Activated T-helper 1 cell treated with Interleukin-2 at 50 U/mL for 16 hours (primary cell): ENCODE measurements at places on chromosomes 2 and 18.

DNA sequence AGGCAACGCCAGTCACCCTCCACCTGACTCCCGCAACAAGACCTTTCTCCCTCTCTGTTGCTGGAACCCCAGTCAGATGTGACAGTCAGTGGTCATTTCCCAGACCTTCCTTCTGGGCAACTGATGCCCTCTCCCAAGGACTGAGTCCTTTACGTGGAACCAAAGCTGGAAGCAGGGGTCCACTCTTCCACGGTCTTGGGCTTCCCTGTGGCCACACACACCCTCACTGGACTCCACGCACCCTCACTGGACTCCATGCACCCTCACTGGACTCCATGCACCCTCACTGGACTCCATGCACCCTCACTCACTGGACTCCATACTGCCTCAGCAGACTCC, 7.1 kb downstream of the PTMA start:
- no peak for DNase-seq

DNA sequence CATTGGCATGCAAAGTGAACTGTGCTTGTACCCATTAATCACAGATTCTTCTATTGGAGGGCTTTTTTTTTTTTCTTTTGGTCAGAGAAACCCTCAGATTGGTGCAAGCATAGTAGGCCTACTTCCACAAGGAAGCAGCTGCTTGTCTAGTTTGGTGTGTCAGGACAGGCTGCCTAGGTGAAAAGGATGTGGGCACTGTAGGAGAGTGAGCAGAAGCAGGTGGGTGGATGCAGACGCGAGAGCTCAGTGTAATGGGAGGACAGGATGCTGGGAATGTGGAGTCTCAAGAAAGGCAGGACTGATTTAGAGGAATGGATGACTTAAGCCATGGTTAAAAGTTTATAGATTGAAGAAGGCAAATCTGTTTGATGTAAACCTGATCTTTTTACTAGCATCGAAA, 3.1 kb downstream of the ELP2 start:
- no peak for DNase-seq

DNA sequence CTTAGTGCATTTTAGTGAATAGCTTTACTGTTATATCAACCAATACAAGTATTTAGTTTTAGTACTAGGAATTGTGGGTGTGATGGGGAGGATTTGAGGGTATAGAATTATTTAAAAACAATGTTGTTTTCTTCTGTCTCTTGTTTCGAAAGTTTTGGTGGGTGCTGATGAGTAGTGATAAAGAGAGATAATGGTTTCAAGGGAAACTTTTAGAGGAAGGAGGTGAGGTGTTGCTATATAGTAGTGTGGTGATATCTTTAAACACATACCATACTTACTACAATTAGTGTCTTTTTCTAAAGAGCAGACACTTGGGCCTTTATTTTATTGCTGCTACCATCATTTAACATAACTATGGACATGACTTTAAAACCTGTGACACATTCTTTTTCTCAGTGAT, 10.5 kb downstream of the IMPACT start:
- no peak for DNase-seq

- no peak for DNase-seq
Observed at GRCh38 chr2:166487171-166487570, 6.9 kb downstream of the SCN7A start.

- DNase-seq, result no peak
Observed at GRCh38 chr18:23981369-23981980, 33.1 kb upstream of the TTC39C start.

DNA sequence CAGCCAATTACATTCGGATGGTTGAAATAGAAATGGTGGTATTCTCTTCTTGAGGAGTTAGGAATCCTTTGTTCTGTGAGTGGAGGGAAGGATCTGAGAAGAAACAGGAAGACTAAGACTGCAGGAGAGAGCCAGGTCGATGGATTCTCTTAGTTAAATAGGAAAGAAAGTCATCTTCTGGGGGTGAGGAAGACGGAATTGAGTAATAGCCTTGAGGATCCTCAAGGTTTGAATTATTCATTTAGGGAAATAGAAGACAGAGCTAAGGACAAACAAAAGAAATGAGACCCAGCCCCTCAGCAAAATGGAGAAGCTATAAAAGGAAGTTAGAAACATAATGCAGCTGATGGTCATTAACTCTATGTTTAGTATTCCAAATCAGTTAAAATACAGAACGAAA, 1.8 kb downstream of the LAPTM4A start:
- DNase-seq, result no peak

DNA sequence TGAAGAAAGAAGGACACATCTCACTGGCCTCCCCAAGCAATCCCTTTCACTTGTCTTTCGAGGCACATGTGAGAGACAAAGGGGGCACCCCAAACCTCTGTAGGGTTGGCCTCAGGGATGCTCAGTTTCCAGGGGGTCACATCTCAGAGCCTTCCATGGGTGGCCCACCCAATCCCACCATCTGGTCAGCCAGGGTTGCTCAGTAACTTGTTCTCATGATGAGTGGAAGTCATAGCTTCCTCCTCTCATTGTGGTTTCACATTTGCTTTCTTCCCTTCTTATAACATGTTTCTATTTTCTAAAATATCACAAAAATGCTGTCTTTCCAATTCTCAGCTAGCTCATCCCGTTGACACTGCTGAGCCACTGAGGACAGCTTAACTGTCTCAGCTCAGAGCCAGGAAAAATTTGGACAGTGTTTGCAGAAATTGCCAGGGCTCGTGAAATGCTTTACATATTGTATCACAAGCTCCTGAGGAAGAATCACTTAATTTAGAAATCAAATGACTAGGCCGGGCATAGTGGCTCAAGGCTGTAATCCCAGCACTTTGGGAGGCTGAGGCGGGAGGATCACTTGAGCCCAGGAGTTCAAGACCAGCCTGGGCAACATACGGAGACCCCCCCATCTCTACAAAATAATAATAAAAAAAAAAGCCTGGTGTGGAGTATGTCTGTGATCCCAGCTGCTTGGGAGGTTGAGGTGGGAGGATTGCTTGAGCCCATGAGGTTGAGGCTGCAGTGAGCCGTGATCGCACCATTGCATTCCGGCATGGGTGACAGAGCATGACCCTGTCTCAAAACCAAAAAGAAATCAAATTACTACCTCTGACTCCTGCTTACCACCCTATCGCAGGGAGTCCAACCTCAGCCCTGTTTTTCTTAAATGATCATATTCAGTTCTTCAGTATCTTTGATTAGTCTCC, 129.3 kb downstream of the PRKCE start:
- no peak for DNase-seq

DNA sequence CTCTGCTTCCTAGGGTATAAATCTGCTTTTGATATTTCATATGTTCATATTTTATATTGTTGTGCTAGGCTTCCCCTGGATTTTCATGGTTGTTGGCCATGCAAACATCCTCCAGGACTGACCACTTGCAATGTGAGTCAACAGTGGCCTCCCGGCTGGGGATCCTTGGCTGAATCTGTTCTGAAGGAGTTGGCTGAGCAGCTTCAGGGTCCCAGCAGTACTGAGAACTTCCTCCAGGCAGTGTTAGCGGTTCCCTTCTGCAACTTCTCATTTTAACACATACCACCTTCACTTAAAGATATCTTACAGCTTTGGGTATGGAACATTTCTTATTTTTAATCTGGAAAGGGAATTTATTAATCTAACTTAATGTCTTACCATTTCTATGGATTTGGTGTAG, 122.1 kb downstream of the DTNB start:
- no peak for DNase-seq

- no peak for DNase-seq
Observed at GRCh38 chr2:66536290-66536673, 101.4 kb downstream of the MEIS1 start.

DNA sequence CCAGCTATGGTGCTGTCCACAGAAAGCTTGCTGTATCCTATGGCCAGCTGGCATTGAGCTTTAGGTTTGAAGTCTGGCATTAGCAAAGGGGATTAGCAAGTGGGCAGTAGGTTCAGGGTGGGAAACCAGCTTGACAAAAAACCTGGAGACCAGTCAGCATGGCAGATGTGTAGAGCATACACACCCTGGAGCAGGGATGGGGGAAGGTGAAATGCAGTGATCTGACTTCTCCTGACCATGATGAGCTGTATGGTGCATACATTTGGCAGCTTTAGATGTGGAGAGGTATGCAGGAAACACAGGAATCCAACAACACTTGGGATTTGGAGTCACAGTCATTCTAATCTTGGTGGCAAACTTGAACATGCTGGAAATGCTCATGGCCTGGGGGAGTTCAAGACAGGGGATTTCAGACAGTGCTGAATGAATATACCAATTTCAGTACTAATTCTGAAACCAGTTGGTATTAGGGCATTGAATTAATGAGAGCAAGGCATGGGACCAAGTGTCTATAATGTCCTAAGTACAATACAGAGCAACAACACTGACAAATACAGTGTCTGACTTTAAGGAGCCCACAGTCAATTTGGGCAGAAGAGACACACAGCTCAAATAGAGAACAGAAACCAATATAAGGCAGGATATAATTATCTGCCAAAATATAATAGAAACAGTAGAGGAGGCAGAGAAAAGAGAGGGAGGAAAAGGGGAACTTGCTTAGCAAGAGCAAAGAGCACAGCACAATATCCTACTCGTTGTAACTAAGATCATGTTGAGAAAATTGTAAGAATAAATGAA, 11.8 kb downstream of the ARHGAP15 start:
- DNase-seq, result no peak

- DNase-seq, result no peak
Observed at GRCh38 chr18:69980509-69980908, 32.8 kb upstream of the CD226 start.

GRCh38 chr2:218853766-218854165, 5.8 kb upstream of the WNT6 start:
- no peak for DNase-seq

- no peak for DNase-seq
Observed at GRCh38 chr18:25282896-25283703, 68.9 kb downstream of the ZNF521 start.

GRCh38 chr2:39998617-39999016, 219.6 kb upstream of the THUMPD2 start:
- DNase-seq, result no peak

- DNase-seq, result no peak
Observed at GRCh38 chr18:48884771-48885170, 66.0 kb downstream of the SMAD7 start.

DNA sequence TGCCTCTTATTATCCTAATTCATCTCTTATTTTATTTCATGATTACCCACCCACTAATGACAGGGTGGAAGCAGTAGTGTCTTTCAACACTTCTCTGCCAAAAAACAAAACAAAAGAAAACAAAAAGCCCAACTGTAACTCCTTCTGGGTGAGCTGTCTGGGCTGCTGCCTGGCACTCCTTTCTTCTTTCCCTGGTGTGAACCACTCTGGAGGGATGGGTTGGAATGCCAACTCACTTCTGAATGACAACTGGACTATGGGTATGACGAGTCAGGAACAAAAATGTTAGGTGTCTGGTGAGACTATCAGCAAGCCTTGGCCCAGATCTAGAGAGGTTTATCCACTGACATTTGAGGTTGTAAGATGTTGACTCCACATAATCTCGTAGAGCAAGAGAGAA, 88.3 kb upstream of the ITGB6 start:
- no peak for DNase-seq

DNA sequence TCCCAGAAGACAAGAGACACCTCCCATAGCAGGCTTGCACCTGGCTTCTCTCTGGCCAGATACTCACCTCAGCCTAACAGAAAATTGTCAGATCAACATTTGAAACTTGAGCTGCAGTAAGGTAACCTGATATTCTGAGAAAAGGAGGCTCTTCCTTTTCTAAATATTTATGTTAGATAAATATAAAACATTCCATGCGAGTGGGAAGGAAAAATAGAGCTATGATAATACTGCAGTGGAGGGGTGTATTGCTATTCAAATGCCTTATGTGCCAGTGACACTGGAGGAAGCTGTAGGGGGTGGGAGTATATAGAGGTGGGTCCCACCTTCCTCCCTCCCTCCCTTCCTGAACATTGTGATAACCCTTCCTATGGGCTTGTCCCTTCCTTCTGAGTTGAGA, 515.5 kb upstream of the CHAC2 start:
- no peak for DNase-seq

DNA sequence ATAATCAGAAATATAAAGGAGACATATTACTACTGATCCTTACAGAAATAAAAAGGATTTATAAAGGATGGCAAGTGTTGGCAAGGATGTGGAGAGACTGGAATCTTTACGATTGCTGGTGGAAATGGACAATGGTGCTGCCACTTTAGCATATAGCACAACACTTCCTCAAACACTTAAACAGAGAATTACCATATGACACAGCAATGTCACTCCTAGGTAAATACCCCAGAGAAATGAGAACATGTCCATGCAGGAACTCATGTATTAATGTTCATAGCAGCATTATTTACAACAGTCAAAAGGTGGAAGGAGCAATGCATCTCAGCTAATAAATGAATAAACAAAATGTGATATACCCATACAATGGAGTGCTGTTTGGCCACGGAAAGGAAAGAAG, 137.5 kb downstream of the NDUFA10 start:
- DNase-seq, result no peak

DNA sequence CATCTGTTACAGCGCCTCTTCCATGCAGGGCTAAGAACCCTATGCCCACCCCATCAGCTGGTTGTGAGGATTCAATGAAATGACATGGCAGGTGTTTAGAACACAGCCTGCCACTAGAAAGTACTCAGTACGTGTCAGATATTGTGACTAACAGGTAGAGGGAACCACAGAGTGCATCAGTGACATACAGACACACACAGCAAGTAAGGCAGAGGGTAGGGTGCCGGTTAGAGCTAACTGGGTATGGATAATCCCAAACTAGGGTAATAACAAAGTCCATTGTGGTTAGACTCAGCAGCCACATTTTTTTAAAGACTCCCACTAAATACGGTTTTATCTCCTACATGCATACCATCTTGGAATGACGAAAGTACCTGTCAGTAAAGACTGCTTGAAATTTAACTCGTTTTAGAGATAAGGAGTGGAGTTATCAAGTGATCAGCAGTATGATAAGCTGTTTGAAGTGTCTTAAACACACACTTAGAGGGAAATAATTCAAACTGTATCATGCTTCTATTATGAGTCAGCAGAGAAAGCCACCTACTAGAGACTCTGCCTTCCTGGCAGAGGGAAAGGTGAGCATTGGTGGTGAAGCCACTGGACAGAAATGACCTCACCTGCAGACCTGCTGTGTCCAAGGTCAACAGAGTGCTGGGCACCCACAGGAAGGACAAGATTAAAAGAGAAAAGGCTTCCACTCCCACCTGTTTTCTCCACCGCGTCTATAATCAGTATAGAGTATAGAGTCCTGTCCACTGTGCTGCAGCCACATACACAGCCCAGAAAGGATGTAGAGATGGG, 20.6 kb downstream of the MPPE1 start:
- DNase-seq, result no peak

DNA sequence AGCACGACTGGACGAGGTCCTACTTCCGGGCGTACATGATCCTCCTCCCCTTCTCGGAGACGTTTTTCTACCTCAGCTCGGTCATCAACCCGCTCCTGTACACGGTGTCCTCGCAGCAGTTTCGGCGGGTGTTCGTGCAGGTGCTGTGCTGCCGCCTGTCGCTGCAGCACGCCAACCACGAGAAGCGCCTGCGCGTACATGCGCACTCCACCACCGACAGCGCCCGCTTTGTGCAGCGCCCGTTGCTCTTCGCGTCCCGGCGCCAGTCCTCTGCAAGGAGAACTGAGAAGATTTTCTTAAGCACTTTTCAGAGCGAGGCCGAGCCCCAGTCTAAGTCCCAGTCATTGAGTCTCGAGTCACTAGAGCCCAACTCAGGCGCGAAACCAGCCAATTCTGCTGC, 24.8 kb downstream of the LYPD1 start:
- no peak for DNase-seq
